Foreskin melanocyte (primary cell): ENCODE measurements at places on chromosomes 11 and 22.

- no peak for DNase-seq
Measured at GRCh38 chr22:27752771-27753170, 48.8 kb downstream of the MN1 start.

DNA sequence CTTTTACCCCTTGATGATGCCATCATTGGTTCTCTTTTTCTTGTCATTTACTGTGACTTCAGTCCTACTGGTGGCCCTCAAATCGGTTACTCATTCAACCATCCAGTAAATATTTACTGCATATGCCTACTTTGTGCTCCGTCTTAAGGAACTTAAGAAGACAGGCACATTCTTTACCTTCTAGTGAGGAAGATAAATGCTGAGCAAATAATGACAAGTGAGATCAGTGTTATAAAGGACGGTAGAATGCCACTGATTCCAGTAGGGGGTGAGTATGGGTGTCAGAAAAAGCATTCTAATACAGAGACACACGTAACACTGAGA lies 1.6 kb downstream of the ANKRD42 start:
- no peak for DNase-seq

GRCh38 chr11:57453543-57454177 lies 6.7 kb upstream of the RTN4RL2 start:
- no peak for DNase-seq

DNA sequence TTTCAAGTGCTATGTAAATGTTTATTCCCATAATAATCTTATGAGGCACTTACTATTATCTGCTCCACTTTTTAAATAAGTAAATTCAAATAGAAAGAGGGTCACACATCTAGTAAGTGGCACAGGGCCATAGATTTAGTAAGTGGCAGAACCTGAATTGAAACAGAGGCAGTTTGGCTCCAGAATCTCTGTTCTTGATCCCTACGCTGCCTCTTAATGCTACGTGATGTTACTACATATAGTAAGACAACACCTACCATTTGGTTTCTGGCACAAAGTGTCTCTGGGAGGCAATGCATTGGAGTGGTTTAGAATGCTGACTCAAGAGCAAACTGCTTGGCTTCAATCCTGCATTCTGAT lies 1018.3 kb downstream of the DLG2 start:
- DNase-seq = no peak

DNA sequence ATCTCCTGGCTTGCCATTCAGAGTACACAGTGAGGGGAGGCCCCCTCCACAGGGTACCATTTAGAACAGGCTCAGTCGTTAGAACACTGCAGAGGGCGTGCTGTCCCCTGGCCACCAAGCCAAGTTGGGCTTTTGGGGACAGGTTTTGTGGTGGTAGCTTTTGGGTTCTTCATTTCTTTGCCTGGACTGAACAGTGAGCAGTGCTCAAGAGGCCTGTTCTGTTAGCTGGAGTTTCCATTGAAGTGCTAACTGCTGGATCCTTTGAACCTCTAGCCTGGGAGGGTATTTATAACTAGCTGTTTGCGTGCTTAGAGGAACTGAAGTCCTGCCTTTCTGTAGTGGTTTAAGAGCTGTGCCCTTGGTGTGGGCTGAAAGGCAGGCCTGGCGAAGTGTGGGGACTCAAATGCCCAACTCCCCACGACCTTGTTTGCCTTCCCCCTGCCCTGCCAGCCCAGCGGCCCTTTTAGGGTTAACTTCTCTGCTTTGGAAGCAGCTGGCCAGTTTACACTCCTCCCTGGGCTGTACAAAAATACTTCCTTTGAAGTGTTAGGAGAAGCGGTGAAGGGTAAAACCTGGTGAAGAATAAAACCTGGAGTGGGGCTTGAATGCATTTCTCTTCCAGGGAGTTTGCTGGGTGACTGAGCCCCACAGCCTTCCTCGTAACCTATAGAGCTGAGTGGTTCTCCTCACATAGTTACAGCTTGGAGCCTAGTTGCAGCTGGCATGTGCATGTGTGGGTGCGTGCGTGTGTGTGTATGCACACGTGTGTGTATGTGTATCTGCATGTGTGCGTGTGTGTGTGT lies 34.6 kb downstream of the ZNRF3 start:
- DNase-seq = no peak

GRCh38 chr22:21881841-21882753 lies 14.7 kb upstream of the MAPK1 start:
- DNase-seq = no peak

GRCh38 chr11:131875611-131876010 lies 505.2 kb downstream of the NTM start:
- DNase-seq = peak; percentile 23

DNA sequence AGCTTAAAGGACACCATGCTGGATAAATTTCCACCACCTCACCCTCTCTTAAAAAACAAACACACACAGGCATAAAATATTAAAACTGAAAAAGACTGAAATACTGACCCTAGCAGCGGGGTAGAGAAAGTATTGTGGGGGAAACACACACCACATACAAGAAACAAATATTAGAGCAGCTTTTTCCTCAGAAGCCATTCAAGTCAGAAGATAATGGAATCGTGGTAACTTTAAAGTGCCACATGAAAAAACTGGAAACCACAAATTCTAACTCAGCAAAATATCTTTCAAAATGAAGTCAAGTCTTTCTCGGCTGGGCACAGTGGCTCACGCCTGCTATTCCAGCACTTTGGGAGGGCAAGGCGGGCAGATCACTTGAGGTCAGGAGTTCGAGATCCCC lies 223.2 kb downstream of the DYNC2H1 start:
- DNase-seq = no peak

GRCh38 chr22:37672206-37672919 lies 3.1 kb upstream of the LGALS1 start:
- DNase-seq = no peak
